ENCODE measurements at places on chromosomes 13 and 19.
A peak's percentile ranks its signal among the peaks of the same experiment; 100 is the strongest.

DNA sequence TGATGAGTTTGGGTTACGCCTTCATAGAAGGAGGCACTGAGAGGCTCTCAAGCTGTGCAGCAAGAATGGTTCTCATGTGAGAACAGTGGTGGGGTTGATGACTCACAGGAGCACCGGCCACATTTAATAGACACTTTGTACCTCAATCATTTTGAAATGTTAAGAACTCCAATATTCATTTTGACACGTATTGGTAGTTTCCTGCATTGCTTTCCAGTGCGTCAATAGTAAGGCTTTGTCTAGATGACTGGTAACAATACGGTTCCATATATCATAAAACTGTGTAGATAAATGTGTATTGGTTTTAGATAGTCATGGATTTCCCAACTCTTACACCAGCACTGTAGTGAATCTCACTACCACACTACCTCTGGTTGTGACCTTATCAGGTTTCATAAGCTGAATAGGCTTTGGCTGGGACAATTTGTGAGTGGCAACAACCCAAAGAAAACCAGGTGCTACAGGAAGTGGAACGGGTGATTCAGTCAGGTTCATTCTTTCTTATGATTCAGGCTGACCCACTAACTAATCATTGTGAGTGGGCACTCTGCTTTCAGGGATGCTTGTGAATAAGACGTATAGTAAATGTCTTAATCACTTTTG is 362.6 kb downstream of the KLF5 start:
- no peak overlapping the region for H3K4me3 ChIP-seq
- no peaks in the 10 kb centered on the region for H3K4me1 ChIP-seq
- peaks cover 3% of the 10 kb centered on the region for H3K27me3 ChIP-seq
- H3K27ac ChIP-seq, result no peak overlapping the region
- H3K36me3 ChIP-seq, result peaks cover under 1% of the 10 kb centered on the region

- H3K36me3 ChIP-seq, result no peaks in the 10 kb centered on the region
- H3K4me3 ChIP-seq, result no peak overlapping the region
Measured at GRCh38 chr13:111845621-111846351, 221.2 kb upstream of the SOX1 start.

- H3K27ac ChIP-seq, result no peak overlapping the region
- no peak overlapping the region for H3K4me3 ChIP-seq
- peaks cover 55% of the 10 kb centered on the region for H3K27me3 ChIP-seq
- no peaks in the 10 kb centered on the region for H3K4me1 ChIP-seq
- no peak for DNase-seq
Measured at GRCh38 chr13:98293103-98293502, 116.0 kb upstream of the RNF113B start.

DNA sequence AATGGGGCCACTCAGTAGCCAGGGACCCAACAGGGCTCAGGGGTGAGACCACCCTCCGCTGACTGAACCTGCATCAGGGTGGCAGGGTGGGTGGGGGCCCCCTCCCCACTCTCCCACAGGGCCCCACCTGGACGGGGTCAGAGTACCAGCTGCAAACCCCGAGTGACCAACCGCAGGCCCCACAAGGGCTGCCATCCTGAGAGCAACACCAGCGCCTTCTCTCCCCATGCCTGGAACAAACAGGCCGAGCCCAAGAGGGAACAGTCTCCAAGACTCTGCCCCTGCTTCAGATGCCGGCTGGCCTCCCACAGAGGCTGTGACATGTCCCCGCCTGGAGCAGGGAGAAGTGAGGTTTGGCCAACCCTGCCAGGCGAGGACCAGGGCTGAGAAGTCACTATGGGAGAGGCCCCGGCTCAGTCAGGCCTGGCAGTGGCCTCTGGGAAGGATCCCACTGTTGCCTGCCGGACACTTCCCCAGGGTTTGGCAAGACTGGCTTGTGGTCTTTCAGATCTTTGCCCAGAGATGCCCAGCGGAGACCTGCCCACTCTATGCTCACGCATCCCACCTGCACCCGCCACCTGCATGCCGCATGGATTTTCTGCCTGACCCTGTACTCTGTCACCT is 27.2 kb downstream of the MPND start:
- H3K27ac ChIP-seq, result peak overlapping the region; percentile 90
- no peak for DNase-seq
- H3K36me3 ChIP-seq, result peaks cover 41% of the 10 kb centered on the region
- peaks cover 35% of the 10 kb centered on the region for H3K4me1 ChIP-seq
- H3K4me3 ChIP-seq, result peak overlapping the region; percentile 93

- no peaks in the 10 kb centered on the region for H3K4me1 ChIP-seq
- no peak overlapping the region for H3K4me3 ChIP-seq
- no peak for DNase-seq
- H3K27me3 ChIP-seq, result no peaks in the 10 kb centered on the region
- H3K27ac ChIP-seq, result no peak overlapping the region
Measured at GRCh38 chr13:41200126-41200525, 5.8 kb upstream of the KBTBD7 start.

DNA sequence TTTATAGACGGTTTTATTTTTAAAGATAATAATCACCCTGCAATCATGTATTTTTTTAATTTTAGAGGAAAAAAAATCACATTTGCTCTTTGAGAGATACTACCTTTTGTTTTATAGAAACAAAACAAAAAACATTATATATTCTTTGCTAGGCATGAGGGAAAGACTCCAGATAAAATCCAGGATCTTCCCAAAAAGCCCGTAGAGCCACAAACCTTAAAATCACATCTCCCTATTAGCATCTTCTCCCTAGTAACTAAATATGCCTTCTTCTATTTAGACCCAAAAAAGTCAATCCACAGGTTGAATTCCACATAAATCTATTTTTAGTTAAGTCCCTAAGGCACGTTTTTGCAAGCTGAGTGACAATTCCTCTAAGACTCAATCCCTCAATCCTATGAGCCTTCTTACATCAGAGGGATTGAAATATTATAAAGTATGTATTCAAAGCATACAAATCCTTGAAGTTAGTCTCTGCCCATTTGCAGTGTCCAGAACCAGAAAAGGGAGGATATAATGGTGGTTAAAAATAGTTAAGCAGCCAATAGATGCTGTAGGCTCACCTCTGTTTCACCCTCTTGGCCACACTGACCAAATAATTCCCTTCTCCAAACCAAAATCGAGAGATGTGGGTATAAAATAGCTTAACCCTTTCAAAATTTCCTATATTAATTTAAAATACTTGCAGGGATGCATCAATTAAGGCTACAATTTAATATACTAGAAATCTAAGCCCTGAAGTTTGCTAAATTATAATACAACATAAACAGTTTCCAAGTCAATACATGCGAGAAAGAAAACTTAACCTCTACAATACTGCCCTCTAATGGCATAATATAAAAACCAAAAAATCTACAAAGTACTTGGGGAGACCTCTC is 64.0 kb downstream of the SERP2 start:
- DNase-seq, result no peak
- H3K4me3 ChIP-seq, result peak overlapping the region; percentile 88
- H3K27me3 ChIP-seq, result no peaks in the 10 kb centered on the region

DNA sequence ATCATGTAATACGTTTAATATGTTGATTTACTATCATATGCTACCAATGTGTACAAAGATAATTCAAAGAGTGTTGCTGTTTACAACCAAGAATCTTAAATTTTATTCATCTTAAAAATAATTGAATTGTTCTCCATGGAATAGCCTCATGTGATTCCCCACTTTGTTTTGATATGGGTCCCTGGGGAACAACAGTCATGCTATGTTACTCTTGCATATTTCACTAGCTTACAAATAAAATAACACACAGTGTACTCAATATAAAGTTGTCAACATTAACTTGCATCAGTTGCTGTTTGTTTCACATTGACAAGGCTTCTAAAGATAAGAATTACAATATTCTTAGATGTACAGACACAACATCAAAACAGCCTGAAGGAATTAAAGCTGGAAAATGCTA is 2.3 kb downstream of the ENOX1 start:
- H3K4me3 ChIP-seq, result no peak overlapping the region
- H3K4me1 ChIP-seq, result peaks cover 2% of the 10 kb centered on the region
- peaks cover 44% of the 10 kb centered on the region for H3K27me3 ChIP-seq
- no peak for DNase-seq
- no peaks in the 10 kb centered on the region for H3K36me3 ChIP-seq

DNA sequence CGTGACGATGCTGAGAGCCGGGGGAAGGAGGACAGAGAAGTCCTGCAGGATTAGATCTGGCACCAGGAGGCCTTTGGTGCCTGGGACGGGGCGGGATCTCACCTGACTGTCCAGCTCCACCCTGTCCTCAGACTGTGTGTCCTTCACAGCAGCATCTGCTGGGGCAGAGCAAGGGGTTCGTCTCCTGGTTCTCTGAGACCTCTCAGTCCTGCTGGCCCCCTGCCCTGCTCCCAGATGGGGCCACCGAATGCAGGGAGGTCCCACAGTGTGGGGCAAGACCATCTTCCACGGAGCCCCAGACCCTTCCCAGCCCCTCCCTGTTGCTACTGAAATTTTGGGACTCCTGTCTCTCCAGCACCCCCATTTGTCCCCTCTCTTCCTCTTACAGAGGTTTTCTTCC is 4.5 kb downstream of the LILRB3 start:
- H3K4me1 ChIP-seq, result no peaks in the 10 kb centered on the region
- peak overlapping the region; percentile 26 for H3K27ac ChIP-seq
- no peak for DNase-seq
- peaks cover 9% of the 10 kb centered on the region for H3K27me3 ChIP-seq
- peaks cover 14% of the 10 kb centered on the region for H3K36me3 ChIP-seq

DNA sequence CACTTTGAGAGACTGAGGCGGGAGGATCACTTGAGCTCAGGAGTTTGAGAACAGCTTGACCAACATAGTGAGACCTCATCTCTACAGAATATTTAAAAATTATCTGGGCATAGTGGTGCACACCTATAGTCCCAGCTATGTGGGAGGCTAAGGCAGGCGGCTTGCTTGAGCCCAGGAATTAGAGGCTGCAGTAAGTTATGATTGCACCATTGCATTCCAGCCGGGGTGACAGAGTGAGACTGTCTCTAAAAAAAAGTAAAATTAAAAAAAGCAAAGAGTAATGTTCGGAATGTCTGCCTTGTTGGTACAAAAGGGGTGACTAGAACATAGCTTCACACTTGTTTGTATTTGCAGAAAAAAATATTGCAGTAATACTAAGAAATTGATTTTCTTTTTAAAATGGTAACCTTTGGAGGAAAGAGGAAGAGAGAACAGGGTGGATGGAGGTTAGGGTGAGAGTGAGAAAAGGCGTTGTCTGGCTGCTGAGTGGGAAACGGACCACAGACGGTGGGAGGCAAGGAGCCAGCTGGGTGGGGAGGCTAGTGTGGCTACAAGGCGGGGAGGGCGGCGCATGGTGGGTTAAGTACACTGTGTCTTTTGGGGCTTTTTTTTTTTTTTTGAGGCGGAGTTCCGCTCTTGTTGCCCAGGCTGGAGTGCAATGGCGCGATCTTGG is 10.2 kb downstream of the PPP1R14A start:
- peaks cover 4% of the 10 kb centered on the region for H3K27me3 ChIP-seq
- H3K36me3 ChIP-seq, result no peaks in the 10 kb centered on the region
- DNase-seq, result no peak
- H3K4me1 ChIP-seq, result peaks cover 5% of the 10 kb centered on the region

GRCh38 chr13:100434010-100434763 is 154.4 kb downstream of the GGACT start:
- H3K4me1 ChIP-seq, result peaks cover 3% of the 10 kb centered on the region
- no peak overlapping the region for H3K4me3 ChIP-seq
- no peaks in the 10 kb centered on the region for H3K27me3 ChIP-seq
- peak overlapping the region; percentile 35 for H3K27ac ChIP-seq

GRCh38 chr19:11964496-11964857 is 363 bp upstream of the ZNF763 start:
- peaks cover 21% of the 10 kb centered on the region for H3K4me1 ChIP-seq
- no peaks in the 10 kb centered on the region for H3K36me3 ChIP-seq
- H3K27me3 ChIP-seq, result no peaks in the 10 kb centered on the region
- H3K4me3 ChIP-seq, result peak overlapping the region; percentile 89

GRCh38 chr19:32053376-32053775 is 292.0 kb upstream of the ZNF507 start:
- no peaks in the 10 kb centered on the region for H3K4me1 ChIP-seq
- H3K36me3 ChIP-seq, result no peaks in the 10 kb centered on the region
- H3K27ac ChIP-seq, result no peak overlapping the region
- DNase-seq, result no peak
- H3K27me3 ChIP-seq, result peaks cover 11% of the 10 kb centered on the region

- no peak for DNase-seq
- H3K27me3 ChIP-seq, result no peaks in the 10 kb centered on the region
- peaks cover 20% of the 10 kb centered on the region for H3K4me1 ChIP-seq
- no peak overlapping the region for H3K27ac ChIP-seq
Measured at GRCh38 chr19:17998827-17999150, 9.2 kb upstream of the ARRDC2 start.

DNA sequence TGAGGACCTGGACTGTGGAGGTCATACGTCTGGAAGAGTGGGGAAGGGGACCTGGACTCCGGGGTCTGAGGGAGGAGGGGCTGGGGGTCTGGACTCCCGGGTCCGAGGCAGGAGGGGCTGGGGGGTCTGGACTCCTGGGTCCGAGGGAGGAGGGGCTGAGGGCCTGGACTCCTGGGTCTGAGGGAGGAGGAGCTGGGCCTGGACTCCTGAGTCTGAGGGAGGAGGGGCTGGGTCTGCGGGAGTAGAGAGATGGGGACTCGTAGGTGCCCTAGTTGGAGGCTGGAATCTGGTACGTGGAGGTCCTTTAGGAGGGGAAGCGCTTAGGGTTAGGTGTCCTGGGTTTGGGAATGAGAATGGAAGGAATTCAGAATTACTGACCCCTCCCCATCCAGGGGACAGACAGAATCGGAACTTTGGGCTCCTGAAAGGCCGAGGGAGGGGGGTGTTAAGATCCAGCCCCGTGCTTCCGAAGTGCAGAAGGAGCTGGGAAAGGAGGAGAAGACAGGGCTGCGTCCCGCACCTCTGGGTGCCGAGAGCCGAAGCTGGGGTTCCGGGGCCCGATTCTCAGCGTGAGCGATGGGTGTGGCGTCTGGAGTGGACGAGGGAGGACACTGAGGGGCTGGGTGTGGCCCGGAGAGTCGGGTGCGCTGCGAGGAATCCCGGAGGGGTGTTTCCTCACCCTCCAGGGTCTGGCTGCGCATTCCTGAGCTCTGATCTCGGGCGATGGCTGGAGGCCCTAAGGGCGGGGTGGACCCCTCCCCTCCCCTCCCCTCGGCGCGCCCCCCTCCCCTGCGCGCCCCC is 608 bp downstream of the MYADM start:
- peak overlapping the region; percentile 100 for H3K27ac ChIP-seq
- H3K27me3 ChIP-seq, result no peaks in the 10 kb centered on the region
- DNase-seq, result peak; percentile 57
- peaks cover 82% of the 10 kb centered on the region for H3K36me3 ChIP-seq

All from effector memory CD8-positive, alpha-beta T cell (primary cell).